Activated CD8-positive, alpha-beta memory T cell treated with anti-CD3 and anti-CD28 coated beads for 1 hour (primary cell): ENCODE measurements at places on chromosomes 4 and X.

- DNase-seq = no peak
Observed at GRCh38 chr4:4680758-4681157, 138.9 kb upstream of the STX18 start.

GRCh38 chr4:111537165-111537564 lies 608.1 kb upstream of the FAM241A start:
- no peak for DNase-seq

GRCh38 chr4:159698336-159698735 lies 595.5 kb downstream of the RAPGEF2 start:
- no peak for DNase-seq

DNA sequence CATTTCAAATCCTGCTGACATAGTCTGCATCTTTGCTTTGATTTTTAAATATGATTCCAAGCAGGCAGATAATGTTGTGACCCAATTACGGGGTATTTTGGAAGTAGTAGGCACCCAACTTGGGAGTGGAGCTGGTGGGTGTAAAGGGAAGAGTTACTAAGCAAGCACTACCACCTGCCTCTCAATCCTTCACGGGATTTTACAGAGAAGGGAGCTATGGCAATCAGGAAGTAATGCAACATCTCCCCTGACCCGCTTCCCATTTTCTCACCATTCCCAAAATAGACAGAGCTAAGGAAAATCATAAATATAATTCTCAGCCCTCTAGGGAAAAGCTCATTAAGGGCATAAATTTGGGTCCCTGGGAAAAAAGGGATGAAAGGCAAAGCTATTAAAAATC lies 9.2 kb downstream of the APBB2 start:
- DNase-seq = no peak

DNA sequence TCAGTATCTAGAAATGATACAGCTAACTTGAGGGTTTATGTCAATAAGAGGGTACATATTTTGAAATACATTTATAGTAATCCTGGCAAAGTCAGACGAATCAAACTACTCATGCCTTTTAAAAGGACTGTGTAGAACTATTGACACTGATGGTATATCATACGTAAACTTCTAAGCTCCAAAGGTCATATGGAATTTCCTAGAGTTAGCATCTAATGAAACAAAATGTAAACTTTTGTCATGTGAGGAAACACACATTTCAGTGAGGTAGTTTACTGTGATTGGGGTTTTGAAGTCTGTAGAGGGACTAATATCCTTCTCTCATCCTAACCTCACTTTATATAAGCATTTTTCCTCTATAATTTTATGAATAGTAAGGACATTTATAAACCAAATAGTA lies 138.4 kb downstream of the SCLT1 start:
- no peak for DNase-seq

GRCh38 chr4:79603681-79604080 lies 195.7 kb upstream of the GK2 start:
- DNase-seq = no peak

DNA sequence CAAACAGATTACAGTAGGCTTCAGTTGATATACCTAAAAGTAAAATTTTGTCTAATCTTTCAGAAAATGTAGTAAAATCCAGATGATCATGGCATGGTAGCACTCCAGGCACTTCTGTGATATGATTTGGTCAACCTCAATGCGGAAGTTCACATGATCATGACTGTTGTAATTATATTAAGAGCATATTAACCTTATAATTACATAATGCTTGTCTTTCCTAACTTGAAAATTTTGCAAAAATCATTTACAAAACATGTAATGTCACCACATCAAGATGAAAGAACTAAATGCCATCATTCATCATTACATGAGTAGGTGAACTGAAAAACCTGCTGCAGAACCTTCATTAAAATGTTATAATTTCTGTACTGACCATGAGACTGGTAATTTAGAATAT lies 88.1 kb downstream of the MBNL3 start:
- no peak for DNase-seq

DNA sequence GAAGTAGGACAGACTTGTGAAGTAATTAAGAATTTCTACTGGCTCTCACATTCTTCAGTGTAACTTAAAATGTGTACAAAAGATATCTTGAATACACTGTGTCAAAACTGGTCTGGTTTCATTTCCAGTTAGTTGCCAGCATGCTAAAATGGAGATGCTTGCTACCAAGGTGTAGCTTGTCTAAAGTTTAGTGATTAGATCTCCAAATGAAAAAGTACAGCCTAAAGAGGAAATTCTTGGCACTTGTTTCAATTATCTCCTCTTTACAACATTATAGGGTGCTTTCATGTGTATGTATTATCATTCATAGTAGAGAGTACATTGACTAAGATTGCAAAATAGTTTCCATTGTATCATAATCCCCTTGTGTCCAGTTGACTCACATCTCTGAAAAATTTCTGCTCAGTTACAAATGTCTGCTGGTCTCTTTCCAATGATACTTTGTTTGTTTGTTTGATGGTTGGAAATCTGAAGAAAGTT lies 97.3 kb upstream of the SPRY1 start:
- no peak for DNase-seq

- no peak for DNase-seq
Observed at GRCh38 chrX:136666088-136666487, 18.1 kb downstream of the CD40LG start.

DNA sequence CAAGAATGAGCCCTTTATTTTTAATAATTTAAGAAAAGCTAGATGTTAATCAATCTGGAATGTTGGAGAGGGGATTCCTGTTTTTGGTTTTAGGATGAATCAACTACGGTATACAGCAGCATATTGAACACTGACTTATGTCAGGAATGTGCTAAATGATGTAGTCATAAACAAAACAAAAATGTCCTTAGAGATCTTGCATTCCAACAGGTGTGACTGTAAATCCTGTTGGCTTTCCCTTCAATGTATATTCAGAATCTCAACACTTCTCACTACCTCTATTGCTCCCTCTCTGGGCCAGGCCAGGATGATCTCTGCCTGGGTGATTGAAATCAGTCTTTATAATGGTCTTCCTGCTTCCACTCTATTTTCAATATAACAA lies 37.8 kb upstream of the BDH2 start:
- DNase-seq = no peak

GRCh38 chr4:145564540-145564939 lies 54.6 kb upstream of the MMAA start:
- DNase-seq = no peak

- no peak for DNase-seq
Observed at GRCh38 chrX:36431819-36432218, 512.3 kb downstream of the CFAP47 start.

DNA sequence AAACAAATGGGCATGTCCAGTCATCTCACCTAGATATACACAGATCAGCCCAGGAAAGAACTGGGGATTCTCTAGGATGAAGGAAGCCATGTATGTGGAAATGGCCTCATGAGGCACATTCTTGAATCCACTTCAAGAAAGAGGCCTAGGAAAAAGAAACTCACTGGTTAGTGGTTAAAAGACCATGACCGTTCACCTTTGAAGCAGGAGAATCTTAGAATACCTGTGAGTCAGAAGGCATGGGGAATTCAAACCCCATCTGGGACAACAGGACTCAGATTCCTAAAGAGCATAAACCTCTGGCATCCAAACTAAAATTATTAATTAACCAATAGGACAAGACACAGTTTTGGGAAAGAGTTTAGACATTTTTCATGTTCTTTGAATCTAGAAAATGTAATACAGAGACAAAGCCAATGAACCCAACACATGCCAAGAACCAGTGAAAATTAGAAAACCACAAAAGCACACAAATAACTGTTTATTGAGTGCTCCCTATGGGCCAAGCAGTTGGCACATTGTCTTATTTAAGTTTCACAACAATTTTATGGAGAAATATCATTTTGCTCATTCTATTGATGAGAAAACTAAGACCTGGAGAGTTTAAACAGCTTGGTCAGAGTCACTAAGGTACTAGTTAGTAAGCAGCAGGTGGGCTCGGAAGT lies 97.5 kb downstream of the NPNT start:
- DNase-seq = no peak
